Stimulated activated CD8-positive, alpha-beta memory T cell treated with anti-CD3 and anti-CD28 coated beads, Interleukin-15, amount 100 ng/mL, for 1 hour (primary cell): ENCODE measurements at places on chromosomes 3 and 15.

- DNase-seq: peak; percentile 12
These were observed 21.6 kb upstream of the PAK6 start for GRCh38 chr15:40217166-40217824.

DNA sequence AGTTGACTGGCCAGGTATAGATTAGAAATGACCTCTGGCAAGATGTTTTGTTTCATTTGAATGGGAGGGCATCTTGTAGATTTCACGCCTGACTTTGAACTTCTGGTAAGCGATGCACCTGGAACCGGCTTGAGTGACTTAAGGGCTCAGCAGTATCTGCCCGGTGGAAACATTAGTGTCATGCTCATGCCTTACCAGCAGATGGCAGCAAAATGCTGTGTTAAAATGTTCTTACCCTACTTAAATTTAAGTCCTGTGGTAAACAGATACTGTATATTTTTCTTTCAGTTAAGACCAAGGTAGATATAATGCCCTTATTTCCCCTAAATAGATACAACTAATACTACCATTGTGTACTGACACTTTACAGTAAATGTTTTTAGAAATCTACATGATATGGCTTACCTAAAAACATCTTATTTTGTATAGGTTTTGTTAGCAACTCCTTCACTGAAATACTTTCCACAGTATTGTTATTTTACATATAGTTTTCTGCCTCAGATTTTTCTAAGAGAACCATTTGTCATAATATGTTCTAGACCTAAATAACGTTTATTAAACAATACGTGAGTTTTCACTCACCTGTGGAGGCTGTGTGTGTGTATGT lies 25.5 kb downstream of the ASB7 start:
- peak; percentile 43 for DNase-seq

GRCh38 chr15:26146202-26146601 lies 283.1 kb upstream of the ATP10A start:
- no peak for DNase-seq

GRCh38 chr3:37183976-37184375 lies 9.6 kb upstream of the LRRFIP2 start:
- no peak for DNase-seq

- DNase-seq: no peak
These were observed 27.6 kb upstream of the ANKDD1A start for GRCh38 chr15:64883997-64884511.

DNA sequence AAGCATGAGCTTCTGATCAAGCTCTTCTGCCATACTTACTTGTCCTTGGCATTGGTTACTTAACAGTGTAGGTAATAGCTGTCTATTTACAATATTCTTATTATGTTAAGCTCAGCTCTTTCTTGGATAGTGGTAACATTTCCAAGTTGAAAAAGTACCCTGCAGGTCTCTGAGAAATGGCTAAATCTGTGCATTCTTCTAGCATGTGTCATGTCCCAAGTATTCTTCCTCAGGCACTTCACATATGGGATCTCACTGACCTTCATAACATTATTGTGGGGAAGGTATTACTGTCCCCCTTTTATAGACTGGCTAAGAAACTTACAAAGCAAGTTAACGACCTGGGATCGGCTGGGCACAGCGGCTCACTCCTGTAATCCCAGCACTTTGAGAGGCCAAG lies 236.1 kb downstream of the RORA start:
- DNase-seq: no peak

DNA sequence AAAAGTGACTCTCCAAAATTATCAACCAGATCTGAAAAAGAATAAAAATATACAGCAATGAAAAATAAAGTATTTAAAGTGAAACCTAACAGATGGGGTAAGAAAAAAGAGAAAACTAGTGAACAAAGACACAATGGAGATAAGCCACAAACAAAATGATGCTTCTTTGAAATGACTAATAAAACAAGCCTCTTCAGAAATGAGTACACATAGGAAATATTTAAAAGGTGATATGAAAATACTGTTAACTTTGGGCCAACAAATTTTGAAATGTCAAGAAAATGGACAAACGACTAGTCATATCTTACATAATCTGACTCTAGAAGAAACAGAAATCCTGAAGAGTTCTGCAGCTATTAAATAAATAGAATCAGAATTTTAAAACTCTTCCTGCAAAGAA lies 164.2 kb downstream of the ERC2 start:
- no peak for DNase-seq

- no peak for DNase-seq
These were observed 3.5 kb upstream of the IL20RB start for GRCh38 chr3:136954251-136954650.

GRCh38 chr15:39365873-39366272 lies 215.0 kb upstream of the THBS1 start:
- no peak for DNase-seq

- no peak for DNase-seq
These were observed 43.8 kb upstream of the FBXL22 start for GRCh38 chr15:63553388-63553791.

GRCh38 chr3:195854628-195855294 lies 43.0 kb upstream of the MUC4 start:
- no peak for DNase-seq

GRCh38 chr3:159209459-159209858 lies 407.6 kb downstream of the MFSD1 start:
- no peak for DNase-seq

- DNase-seq: no peak
These were observed 55.4 kb downstream of the ATP13A4 start for GRCh38 chr3:193499136-193499770.

GRCh38 chr3:66675366-66675765 lies 174.5 kb upstream of the LRIG1 start:
- DNase-seq: no peak

DNA sequence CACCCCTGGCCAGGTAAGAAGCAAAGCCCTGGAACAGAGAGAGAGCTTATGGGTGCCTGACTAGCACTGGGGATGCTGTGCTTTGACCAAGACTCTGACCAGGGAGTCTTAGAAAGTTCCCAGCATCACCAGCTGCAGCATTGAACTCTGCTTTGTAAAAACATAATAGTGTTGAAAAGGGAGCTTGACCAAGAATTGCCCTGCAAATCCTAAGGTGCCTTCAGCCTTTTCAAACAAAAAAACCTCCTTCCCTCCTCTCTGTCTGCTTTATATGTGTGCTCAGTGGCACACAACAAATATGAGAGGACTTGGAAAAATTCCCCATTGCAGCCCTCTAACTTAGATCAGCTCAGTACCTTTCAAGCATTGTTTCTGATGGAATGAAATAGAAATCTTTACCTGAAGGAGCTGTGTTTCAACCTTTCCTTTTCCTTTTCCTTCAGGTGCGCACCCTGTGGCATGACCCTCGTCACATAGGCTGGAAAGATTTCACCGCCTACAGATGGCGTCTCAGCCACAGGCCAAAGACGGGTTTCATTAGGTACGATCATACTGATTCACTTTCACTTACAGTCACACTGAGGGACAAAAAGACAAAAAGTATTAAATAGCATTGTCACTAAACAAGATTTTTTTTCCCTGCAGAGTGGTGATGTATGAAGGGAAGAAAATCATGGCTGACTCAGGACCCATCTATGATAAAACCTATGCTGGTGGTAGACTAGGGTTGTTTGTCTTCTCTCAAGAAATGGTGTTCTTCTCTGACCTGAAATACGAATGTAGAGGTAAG lies 13.0 kb downstream of the THBS1 start:
- no peak for DNase-seq

- no peak for DNase-seq
These were observed 222.8 kb downstream of the FOXP1 start for GRCh38 chr3:71360764-71361163.
